Hematopoietic multipotent progenitor cell treated with erythropoietin and hydrocortisone succinate and interleukin-3 and kit ligand, for 8 days (in vitro differentiated cells): ENCODE measurements at places on chromosomes 6 and 20.

GRCh38 chr6:44631968-44632367 is 244.5 kb downstream of the CDC5L start:
- no peak for DNase-seq

DNA sequence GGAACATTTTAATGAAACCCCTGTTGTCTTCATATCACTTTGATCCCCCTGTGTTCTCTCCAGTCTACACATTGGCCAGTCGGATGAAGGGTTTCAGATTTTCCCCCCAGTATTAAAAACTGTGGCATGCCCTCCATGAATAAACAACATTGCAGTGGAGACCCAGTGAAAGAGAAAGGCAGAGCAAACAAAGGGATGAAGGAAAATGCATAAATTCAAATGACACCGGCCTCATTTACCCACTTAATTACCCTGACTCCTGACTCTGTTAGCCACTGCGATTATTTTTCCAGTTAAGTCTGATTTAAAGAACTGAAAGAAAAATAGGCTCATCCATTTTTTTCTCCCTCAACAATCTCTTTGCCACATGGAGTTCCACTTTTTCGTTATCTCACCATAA is 569.2 kb downstream of the TFAP2B start:
- DNase-seq = no peak

- DNase-seq = peak; percentile 75
These were observed 34.7 kb upstream of the SYNJ2 start for GRCh38 chr6:157946865-157947532.

- DNase-seq = no peak
These were observed 198.0 kb downstream of the FARS2 start for GRCh38 chr6:5459346-5459745.

DNA sequence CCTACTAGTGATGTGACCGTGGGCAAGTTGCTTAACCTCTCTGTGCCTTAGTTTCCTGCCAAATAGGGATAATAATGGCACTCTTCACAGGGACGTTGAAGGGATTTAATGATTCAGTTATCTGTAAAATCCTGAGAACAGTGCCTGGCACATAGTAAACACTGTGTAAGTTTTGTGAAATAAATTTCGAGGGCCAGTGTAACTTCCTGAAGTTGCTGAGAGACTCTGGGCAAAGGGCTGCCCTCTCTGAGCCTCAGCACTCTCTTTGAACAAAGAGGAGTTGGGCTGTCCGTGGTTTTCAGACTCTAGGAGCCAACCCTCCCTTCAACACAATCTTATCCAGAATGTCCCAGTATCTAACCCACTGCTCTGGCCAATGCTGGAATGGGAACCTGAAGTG is 2.5 kb upstream of the TEAD3 start:
- DNase-seq = no peak

- DNase-seq = no peak
These were observed 8.6 kb downstream of the DACT2 start for GRCh38 chr6:168310945-168311344.

DNA sequence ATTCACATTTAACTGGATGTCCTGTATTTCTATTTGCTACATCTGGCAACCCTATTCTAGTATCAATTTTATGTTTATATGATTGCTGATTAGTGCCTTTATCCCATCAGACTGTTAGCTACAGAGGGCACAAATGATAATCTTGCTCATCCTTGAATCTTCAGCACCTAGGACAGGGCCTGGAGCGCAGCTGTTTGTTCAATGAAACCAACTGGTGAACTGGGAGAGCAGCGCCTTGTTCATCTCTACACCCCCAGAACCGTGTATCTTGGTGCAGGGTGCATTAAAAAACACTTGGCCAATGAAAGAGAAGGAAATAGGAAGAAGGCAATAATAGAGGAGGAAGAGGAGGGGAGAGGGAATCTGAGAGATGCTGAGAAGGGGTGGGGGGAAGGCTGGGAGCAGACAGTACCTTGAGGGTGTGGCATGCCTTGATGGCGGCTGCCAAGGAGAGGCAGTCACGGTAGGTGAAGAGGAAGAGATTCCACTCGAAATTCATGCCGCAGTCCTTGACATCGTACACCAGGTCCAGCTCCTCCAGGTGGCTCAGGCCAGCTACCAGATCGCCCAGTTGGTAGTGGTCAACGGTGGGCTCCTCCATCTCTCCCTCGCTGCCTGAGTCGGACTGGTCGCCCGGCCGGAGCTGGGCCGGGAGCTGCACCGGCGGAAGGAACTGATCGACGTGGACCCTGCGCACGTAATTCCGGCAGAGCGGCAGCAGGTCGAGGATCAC is 15.5 kb downstream of the TMEM151B start:
- DNase-seq = peak; percentile 38

DNA sequence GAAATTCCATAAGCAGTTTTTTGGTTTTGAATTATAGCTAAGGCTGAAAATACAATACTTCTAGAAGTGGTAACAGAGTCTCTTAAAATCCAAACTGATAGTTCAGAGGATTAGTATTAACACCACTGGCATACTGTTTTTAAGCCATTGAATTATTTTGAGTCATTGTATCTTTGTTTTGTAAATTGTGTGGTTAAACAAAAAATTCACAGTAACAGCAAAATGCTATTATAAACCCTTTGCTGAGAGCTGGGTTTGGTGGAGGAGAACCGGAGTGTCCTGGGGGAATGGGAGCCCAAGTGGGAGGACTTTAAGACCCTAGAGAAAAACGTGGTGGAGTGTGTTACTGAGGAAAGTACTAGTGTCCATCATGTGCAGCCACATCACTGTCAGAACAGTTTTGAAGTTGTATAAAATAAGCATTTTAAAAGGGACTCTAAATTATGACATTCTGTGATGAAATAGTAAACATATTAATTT is 125.1 kb downstream of the LRRC1 start:
- DNase-seq = no peak

DNA sequence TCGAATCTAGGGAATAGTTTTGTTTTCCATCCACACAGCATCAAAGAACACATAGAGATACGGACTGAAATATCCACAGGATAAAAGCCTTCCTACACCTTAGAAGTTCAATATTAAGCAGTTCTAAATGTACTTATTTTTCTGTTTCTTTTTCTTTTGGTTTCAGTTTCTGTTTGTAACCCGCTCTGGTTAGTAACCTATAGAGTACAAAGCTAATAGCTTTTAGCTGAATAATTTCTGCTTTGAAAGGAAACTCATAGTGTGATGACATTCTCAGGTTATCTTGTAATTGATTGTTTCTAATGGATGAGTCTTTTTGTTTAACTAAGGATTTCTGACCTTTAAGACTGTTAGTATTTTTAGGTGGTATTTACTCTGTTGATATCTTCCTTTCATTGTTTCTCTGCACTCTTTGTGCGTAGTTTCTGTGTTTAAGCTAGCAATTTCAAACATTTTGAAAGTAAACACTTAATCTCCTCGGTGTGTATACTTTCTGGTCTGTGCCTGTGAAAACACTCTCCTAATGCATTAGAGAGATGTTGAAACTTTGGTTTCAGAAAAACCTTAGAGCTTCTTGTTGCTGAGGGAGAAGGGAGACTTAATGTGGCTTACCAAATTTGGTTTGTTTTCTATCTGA is 385.5 kb downstream of the HDGFL1 start:
- no peak for DNase-seq

DNA sequence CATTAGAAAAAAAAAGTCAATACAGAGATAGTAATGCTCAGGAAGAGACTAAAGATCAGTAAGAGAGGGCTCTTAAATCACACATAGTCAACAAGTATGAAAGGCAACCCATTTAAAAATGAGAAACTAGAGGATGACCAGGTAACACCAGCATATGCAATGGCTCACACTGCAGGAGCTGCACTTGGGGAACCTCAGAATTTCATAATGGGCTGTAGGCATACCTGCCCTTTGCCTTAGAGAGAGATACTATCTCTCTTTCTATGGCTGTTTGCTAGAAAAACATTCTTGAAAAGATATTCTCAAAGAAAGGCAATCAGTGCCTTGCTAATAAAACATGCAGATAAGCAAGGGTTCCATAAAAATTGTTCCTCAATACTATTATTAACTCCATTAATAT is 33.2 kb downstream of the HMGCLL1 start:
- no peak for DNase-seq

GRCh38 chr6:103504501-103505154 is 1355.1 kb downstream of the HACE1 start:
- no peak for DNase-seq

DNA sequence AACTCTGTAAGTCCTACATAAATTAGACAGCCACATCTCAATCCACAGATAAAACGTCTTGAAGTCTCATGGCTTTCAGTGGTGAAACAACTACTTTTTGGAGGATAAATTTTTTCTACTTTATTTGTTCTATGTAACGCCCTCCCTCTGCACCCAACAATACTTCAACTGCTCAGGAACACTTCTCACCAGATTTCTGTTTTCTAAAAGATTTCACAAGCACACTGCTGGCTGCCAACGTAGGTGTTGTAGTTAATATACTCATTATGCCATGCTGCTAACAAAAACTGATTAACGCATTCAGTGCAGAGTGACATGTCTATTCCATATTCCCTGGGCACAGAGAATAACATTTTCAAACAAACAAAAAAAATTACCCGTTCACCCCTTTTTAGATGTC is 10.2 kb downstream of the USP49 start:
- no peak for DNase-seq

GRCh38 chr6:39777661-39778060 is 14.5 kb upstream of the DAAM2 start:
- no peak for DNase-seq

- DNase-seq = no peak
These were observed 192.4 kb downstream of the OGFRL1 start for GRCh38 chr6:71481011-71481410.
